Stimulated activated naive CD4-positive, alpha-beta T cell treated with Interleukin-2 at 50 U/mL for 16 hours (primary cell): ENCODE measurements at places on chromosomes 4 and X.
A peak's percentile ranks its signal among the peaks of the same experiment; 100 is the strongest.

GRCh38 chr4:24287096-24287495 lies 297.3 kb downstream of the DHX15 start:
- no peak for DNase-seq

DNA sequence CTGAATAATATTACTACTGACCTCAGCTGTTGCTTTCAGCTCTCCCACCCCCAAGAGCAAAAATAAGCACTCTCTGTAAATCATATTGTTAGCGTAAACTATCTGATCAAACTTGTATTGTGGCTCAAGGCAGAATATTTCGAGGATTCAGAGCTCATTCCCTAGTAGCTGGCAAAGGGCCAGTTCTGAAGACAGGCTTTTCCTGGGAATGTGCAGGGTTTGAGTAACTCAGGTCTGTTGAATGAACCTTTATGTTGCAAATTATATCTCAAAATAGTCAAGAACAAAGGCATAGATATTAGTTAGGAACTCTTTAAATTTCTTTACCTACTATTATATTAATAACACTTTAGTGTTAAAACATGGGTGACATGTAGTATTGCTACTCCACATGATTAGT lies 454.9 kb downstream of the CCSER1 start:
- no peak for DNase-seq

DNA sequence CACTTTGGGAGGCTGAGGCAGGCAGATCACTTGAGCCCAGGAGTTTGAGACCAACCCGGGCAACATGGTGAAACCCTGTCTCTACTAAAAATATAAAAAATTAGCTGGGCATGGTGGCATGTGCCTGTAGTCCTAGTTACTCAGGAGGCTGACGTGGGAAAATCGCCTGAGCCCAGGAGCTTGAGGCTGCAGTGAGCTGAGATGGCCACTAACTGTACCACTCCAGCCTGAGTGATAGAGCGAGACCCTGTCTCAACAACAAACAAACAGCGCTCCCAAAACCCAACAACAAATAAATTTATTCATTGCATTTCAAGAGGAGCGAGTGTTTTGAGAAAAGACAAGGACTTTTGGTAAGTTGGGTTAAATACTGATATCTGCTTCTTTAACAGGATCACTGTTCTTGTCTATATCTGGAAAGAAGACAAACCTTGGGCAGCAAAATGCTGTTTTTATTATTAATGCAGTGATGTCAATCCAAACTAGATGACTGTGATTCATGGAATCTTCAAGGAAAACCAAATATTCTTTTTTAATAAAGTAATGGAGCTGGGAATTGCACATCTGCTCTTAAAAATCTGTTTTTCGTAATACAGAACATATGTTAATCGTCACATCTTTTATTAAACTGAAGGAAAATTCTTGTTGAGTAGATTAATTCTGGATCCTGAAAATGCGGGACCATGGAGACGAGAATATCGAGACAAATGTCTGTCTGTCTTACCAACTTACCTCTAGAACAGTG lies 90.8 kb upstream of the LIMCH1 start:
- no peak for DNase-seq

DNA sequence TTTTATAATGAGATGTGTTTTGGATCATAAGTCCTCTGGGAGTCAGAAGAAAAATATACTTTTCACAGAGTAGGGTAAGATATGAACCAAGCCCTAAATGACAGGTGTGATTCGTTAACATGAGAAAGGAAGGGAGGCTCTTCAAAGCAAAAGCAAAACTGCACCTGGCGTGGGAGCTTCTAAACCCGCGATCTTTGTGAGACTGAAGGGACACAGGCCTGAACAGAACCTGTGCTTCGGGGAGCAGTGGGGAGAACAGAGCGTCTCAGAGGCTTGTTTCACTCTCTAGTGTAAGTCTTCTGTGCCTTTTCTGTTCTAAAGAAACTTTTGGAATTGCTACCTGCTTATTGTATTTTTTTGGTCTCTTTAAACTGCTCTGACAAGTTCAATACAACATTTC lies 30.2 kb upstream of the CYP4V2 start:
- DNase-seq, result peak; percentile 2

- DNase-seq, result no peak
Measured at GRCh38 chr4:144948009-144948408, 150.0 kb downstream of the ANAPC10 start.
